ENCODE measurements at places on chromosomes 7 and 10.

GRCh38 chr10:15719899-15720634 is at the start of gene ITGA8:
Gene ITGA8 (minus strand): TSS chr10:15719922. CDS start chr10:15719771, 151 bp downstream.
- peak; percentile 75 for DNase-seq

GRCh38 chr7:152504367-152504766 is 68.6 kb upstream of the KMT2C start:
- no peak for DNase-seq

GRCh38 chr10:33476757-33477273 is 142.3 kb upstream of the NRP1 start:
- no peak for DNase-seq

GRCh38 chr10:133379152-133379800 is at the start of gene PAOX:
Gene PAOX (plus strand): TSS chr10:133379262. CDS start chr10:133379317, 55 bp downstream.
- peak; percentile 82 for DNase-seq

DNA sequence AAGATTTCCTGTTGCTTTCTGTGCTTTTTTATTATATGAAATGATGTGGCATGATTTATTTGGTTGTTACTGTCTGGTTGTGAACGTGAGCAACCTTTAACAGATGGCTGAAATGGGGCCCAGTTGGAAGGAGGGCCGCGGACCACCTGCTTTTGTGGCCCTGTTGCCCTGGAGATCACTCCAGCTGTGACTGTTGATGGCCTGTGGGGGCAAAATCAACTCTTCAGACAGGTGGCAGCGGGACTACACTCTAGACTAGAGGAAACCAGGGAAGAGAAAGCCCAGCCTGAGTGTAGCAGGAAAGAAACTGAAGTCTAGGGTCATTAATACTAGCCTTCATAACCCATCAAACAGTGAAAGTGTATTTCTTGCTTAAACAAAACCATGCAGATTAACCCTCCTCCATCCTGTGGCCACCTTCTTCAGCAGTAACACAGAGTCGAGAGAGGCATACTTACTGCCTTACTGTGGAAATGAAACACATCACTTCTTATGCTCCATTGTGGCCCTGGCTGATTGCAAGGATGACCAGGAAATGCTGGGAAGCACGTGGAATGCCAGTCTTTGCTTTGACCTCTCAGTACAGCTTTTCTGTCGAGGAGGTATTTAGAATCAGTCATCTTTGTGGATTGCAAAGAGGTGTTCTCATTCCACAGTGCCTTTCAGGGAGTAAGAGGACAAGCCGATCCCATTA is 80.5 kb downstream of the CCNY start:
- no peak for DNase-seq

- peak; percentile 63 for DNase-seq
Measured at GRCh38 chr7:77797734-77798393, 370 bp downstream of the TMEM60 start.

- no peak for DNase-seq
Measured at GRCh38 chr10:87872828-87873227, 9.4 kb downstream of the PTEN start.

DNA sequence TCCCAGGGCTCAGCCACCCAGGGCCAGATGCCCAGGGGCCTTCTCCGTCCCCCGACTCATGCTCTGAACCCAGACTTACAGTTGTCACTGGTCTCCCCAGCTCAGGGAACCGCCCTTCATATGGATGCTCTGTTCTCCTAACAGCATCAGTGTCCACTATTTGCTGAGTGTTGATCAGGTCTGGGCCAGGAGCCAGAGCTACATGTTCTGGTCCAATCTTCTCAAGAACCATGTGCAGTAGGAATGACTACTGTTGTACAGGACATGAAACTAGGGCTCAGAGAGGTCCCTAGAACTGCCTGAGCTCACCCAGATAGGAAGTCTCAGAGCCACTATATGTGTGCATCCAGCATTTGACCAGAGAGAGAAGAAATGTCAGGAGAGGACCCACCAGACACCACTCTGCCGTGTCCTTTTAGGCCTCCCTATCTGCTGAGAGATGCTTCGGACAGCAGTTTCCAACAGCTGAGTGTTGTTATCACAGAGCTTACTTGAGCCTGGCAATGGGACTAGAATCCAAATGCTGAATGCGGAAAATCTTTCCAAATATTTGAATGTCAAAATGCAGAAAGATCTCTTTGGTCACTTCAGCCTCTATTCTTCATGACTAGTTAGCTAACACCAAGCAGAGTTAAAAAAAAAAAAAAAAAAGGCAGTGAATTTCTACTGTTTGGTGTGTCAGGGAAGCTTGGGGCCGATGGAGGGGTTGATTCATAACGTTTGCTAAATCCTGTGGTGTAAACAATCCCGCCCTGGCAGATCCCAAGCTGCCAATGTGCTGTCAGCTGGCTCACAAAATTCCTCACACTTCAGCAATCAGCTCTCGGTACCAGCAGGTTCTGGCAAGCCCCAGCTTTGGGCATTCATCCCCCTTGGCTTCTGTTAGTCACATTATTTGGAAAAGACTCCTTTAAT is 246.1 kb downstream of the TNS3 start:
- no peak for DNase-seq

DNA sequence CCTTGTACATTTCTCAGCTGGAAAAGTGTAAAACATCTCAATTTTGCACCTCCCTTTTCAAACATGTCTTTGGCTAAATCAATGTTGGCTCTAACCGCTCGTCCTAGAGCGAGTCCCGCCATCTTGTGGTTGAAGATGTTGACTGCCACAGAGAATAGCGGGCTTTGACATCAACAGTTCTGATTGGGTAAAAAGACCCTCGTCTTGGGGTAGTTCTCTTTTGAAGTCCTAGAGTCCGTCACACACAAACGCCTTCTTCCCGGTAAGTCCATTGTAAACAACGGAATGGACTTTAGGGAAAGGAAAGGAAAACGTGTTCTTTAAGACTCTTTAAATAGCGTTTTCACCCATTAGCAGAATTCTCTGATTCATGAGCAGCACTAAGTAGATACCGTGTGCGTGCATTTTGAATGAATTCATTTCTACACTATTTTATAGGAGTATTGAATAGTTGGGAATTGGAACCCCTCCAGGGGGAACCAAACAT is 452 bp upstream of the RPP30 start:
- DNase-seq: peak; percentile 48

DNA sequence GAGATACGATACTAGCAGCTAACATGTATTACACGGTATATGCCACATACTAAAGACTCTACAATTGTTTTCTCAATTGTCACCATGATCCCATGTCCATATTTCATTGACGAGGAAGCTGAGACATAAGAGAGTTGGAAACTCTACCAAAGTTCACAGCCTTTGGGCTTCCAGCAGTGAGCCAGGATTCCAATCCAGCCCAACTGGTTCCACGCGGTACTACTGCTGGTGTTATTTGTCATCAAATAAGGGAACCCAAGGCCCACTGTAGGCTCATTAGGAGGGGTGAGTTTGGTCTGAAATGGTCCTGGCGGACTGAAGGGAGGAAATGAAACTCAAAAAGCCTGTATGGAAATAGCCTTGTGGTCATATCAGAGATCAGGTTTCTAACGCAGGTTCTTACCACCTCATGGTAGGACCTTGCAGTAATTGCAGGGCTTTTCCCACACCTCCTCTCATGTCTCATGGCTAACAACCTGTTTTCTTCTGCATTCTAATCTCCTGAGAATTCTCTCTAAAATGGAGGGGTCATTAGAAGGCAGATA is 814.6 kb downstream of the LRMDA start:
- no peak for DNase-seq

GRCh38 chr10:67924136-67924535 is 39.7 kb downstream of the SIRT1 start:
- no peak for DNase-seq

GRCh38 chr7:91291902-91292301 is 27.7 kb downstream of the FZD1 start:
- no peak for DNase-seq

- DNase-seq: no peak
Measured at GRCh38 chr7:142927085-142927745, 6.3 kb downstream of the TRPV5 start.

- DNase-seq: no peak
Measured at GRCh38 chr10:91756286-91756685, 41.9 kb upstream of the TNKS2 start.

- no peak for DNase-seq
Measured at GRCh38 chr7:5462216-5462615, 38.6 kb upstream of the TNRC18 start.

GRCh38 chr7:135774284-135774683 is 25.7 kb upstream of the FAM180A start:
- DNase-seq: no peak

DNA sequence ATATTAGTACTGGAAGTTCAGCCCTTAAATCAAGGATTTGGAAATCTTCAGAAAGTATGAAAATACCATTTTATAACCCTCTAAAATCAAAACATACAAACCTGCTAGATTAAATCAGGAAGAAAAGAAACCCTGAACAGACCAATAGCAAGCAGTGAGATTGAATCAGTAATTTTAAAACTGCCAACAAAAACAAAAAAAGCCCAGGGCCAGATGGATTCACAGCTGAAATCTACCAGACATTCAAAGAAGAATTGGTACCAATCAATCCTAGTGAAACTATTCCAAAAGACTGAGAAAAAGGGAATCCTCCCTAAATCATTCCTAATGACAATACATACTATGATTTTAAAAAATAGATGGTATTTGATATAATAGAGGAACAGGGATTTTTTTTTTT is 70.1 kb downstream of the MCU start:
- DNase-seq: no peak

DNA sequence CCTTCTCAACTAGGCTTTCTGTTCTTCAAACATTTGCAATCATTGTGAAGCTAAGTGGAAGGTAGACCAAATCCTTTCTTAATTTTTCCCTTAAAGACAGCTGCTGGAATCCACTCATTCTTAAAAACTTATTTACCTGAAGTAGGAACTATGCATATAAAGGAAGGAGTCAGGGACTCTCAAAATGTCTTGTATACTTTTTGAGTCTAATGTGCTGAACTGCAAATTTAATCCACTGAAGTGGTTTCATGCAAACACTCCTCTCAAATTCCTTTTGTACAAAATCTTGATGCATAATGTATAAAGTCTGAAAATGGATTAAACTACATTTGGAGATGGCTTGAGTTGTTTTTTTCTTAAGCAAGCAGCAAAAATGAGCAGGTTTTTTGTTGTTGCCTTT is 118.0 kb downstream of the CABCOCO1 start:
- DNase-seq: no peak

DNA sequence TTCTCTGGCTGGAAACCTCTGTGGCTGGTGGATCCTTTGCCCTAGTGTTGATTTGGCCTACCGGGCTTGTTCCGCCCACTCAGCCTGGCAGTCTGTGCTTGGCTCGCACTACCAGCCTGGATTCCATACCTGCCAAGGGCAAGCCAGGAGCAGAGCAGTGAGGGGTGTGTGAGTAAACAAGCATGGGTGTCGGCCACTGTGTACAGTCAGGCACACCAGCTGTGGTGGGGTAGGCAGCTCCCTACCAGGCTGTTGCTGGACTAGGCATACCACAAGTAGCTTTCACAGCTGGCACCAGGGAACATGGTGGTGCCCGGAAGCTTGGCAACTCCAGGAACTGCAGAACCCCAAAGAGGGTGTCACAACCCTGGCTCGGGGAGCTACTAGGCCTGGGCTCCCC is 942.9 kb upstream of the LRRN3 start:
- DNase-seq: no peak

- no peak for DNase-seq
Measured at GRCh38 chr10:116457488-116457887, 29.8 kb downstream of the PNLIPRP3 start.

- DNase-seq: no peak
Measured at GRCh38 chr7:45698303-45699014, 124.3 kb downstream of the ADCY1 start.

GRCh38 chr10:110525349-110526260 is 27.9 kb downstream of the DUSP5 start:
- DNase-seq: no peak

DNA sequence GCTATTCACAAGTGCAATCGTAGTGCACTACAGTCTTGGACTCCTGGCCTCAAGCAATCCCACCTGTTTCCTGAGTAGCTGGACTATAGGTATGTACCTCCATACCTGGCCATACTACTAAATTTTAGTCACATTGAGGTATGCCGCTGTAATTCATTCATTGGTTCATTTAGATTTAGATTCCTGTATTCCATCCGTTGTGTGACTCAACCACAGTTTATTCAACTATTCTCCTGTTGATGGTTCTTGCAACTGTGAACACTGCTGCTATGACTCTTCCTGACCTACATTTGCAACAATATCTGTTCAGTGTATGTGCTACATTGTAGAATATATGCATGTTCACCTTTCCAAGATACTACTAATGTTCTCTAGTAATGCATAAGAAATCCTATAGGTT is 8.0 kb upstream of the ZCCHC24 start:
- DNase-seq: no peak

DNA sequence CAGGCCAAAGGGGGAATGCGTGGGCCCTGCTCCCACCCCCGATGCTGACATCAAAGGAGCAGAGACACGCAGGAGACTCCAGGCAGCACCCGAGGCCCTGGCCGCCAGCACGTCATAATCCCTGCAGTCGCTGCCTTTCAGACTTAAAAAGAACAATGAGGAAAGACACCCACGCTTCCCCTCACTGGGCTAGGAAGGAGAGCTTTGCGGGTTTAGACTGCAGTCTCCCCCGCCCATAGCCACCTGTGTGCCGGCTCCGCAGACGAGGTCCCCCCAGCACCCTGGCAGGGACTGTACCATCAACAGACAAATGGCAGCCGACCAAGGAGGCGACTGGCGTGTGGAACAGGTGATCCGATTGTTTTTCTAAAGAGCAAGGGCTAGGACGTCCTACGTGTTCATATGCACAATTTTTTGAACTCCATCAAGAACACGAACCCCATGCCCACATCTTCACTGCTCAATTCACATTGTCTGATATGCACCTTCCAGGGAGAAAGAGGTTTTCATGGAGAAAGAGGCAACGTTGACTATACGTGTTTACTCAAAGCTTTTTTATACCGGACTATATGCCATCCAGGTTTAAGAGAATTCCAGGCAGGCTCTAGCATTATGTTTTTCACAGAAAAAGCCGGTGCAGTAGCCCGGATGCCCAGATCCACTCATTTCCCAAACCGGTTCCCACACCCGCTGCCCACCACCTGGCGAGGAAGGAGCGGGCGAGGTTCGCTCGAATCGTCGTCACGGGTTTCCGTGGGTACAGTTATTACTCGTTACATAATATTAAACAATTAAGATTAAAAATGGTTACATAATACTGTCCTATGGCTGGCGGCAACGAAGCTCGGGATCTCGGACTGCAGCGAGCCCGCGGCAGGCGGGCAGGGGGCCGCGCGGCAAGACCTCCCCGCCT is 1.1 kb downstream of the GRB10 start:
- DNase-seq: no peak
